ENCODE measurements at places on chromosomes 6 and 20.

DNA sequence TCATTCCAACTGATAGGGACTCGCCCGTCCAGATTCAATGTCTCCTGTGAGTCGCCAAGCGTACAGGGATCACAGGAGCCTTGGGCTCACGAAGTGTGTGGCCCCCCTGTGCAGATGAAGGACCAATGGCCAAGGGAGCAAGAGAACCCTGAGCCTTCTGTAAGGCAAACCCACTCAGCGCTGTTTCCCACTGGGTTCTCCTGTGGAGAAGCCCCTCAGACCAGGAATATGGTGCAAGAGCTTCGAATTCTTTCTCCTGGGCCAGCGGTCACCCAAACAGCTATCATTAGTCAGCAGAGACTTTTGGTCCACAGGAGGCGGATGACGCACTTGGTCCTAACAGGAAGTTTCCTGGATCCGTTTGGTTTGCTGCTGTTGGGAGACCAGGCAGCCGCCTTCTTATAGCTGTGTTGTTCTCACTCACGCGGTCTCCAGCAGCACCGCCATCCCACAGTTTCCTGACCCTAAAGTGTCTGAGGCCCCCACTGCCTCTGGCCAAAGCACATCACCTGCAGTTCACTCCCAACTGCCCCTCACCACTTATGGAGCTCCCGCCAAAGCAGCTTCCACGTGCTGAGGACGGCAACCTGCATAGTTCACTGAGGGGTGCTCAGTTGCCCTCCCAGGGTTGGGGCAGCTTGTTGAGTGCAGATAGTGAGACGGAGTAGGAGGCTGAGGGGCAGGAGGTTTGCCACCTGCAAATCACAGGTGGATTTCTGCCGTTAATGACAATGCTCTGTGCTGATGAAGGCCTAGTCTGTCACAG, 268.6 kb downstream of the ERMARD start:
- DNase-seq: no peak

GRCh38 chr6:77876300-77876699, 223.5 kb downstream of the MEI4 start:
- DNase-seq: no peak

DNA sequence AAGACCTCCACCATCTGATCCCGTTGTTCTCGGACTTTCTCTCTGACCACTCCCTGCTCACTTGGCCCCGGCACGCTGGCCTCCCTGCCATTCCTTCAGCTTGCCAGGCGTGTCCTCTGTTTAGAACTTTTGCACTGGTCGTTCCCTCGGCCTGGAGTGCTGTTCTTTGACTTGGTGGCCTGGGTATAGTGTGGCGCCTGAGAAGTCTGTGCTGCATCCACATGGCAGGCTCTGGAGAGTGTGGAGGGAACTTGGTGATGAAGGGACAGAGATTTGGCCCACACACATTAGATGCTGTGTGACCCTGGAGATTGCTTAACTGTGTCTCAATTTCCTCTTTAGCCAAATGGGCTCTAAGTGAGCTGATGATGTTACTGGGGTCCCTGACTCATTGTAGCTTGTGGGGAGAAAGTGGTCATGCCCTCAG, 13.0 kb upstream of the TGM2 start:
- no peak for DNase-seq

- peak; percentile 14 for DNase-seq
These were observed 89.4 kb downstream of the GRM4 start for GRCh38 chr6:34056305-34057108.

- DNase-seq: no peak
These were observed 21.3 kb downstream of the MTFR2 start for GRCh38 chr6:136228814-136229213.
